ENCODE measurements at places on chromosomes 5 and 9. TPM values are rescaled to one million over a fixed set of nuclear protein-coding genes. Genes with fewer than 3 reads are reported as not detected.

The SLC46A2 gene
- total RNA-seq: not detected

The ITGA2 gene
- 14.7 TPM for total RNA-seq

The SLC6A3 gene
- total RNA-seq: not detected

The CEL gene
- total RNA-seq: 0.52 TPM
